ENCODE measurements at places on chromosomes 3 and 15.

GRCh38 chr15:96421178-96421601 lies 90.7 kb downstream of the NR2F2 start:
- no peak for DNase-seq

- no peak for DNase-seq
These were observed 54.8 kb upstream of the ATP2C1 start for GRCh38 chr3:130838898-130839600.

DNA sequence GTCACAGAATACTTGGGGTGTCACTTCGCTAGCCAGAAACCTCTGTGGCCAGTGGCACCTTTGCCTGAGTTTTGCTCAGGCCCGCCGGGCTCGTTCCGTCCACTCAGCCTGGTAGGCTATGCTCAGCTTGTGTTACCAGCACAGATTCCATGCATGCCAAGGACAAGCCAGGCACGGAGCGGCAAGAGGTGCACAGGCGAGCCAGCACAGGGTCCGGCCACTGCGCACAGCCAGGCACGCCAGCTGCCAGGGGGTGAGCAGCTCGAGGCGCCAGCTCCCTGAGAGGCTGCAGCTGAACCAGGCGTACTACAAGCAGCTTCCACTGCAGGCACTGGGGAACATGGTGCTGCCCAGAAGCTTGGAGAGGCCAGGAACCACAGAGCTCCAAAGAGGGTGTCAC lies 14.7 kb downstream of the PCYT1A start:
- DNase-seq, result no peak

DNA sequence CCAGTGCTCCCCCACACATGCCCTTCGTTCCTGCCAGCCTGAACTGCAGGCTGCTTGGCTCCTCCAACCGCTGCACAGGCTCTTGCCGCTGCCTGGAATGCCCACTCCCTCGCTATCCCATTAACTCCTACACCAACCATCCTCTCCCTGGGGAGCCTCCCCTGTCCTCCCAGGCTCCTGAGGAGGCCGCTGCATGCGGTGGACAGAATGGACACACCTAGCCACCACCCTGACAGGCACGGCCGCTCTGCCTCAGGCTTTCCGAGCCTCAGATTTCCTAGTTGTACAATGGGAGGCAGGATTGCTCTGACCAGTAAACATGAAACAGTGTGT lies 2.3 kb downstream of the PLXNB1 start:
- DNase-seq, result no peak

DNA sequence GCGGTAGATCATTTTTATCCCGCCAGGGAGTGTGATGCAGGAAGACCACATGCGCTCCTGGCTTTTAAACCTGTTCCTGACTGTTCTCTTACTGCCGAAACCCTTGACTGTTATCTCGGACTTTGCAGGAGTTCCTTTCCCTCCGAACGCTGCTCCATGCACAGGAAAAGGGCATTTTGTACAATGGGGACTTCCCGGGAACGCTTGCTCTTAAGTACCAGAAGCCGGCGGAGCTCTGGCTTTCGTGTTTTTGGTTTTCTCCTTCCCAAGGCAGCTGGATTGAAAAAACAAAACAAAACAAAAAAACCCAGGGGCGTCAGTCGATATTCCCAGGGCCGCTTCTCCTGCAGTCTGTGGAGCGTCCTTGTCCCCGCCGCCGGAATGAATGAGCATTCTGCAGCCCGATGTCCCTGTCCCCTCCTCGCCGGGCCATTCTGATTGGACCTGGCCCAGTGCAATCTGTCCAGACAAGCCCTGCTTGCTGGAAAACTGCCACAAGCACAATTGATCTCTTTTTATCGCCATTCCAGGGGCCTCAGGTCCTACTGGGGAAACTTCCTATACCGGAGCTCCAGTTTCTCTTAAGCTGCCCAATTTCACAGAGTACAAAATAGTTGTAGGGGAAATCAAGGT lies 44.8 kb downstream of the SLC6A1 start:
- DNase-seq, result no peak

All from NCI-H510A (cell line).